ENCODE measurements at places on chromosomes 6 and 20.

- peak; percentile 83 for DNase-seq
Measured at GRCh38 chr6:145814501-145815308, at the start of gene FBXO30. FBXO30 (minus strand) TSS chr6:145814795; CDS start chr6:145806405, 8,390 bp downstream.

DNA sequence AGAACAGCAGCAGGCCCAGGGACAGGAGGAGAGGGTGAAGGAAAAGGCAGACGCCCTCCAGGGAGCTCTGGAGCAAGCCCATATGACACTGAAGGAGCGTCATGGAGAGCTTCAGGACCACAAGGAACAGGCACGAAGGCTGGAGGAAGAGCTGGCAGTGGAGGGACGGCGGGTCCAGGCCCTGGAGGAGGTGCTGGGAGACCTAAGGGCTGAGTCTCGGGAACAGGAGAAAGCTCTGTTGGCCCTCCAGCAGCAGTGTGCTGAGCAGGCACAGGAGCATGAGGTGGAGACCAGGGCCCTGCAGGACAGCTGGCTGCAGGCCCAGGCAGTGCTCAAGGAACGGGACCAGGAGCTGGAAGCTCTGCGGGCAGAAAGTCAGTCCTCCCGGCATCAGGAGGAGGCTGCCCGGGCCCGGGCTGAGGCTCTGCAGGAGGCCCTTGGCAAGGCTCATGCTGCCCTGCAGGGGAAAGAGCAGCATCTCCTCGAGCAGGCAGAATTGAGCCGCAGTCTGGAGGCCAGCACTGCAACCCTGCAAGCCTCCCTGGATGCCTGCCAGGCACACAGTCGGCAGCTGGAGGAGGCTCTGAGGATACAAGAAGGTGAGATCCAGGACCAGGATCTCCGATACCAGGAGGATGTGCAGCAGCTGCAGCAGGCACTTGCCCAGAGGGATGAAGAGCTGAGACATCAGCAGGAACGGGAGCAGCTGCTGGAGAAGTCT lies 25.5 kb downstream of the C20orf173 start:
- DNase-seq = no peak

DNA sequence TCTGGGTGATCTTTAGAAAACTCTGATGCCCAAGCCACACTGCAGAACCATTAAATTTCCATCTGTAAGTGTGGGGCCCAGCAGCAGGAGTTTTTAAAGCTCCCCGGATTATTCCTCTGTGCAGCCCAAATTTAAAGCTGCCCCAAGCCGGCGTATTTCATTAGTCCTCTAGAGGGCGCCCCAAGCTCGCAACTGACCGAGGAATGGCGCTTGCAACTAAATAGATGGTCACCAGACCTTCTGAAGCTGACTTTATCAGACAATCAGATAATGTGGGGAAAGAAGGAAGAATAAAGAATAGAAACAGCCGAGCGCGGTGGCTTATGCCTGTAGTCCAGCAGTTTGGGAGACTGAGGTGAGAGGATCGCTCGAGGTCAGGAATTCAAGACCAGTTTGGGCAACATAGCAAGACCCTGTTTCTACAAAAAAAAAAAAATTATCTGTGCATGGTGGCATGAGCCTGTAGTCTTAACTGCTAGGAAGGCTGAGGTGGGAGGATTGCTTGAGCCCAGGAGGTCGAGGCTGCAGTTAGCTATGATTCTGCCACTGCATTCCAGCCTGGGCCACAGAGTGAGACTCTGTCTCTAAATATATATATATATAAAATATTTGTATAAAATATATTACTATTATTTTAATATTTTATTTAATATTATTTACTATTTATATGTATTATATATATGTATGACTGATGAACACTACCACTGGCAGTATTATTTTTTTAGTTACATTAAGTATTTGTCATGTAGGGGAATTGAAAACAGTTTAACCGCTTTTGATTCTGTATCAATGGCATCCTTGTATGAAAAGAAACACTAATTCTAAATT lies 56.0 kb downstream of the OTOR start:
- peak; percentile 31 for DNase-seq

DNA sequence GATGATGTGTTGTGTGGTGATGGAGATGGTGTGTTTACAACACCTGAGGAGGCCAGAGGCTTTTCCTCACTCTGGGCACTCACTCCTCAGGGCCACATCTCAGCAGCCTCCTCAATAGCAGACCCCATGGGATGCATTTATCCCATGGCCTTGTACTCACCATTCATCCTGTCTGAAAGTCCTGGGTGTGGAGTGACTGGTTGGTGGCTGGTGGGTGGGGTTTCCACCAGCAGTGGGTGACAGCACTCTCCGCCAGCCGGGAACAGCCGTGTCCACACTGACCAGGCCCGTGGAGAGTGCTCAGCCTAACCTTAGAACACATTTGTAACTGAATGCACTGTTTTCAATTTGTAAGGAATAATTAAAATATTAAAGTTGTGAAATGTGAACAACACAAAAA lies 163.4 kb upstream of the AFDN start:
- DNase-seq = no peak

GRCh38 chr6:66930559-66931290 lies 1223.7 kb upstream of the EYS start:
- no peak for DNase-seq

- DNase-seq = no peak
Measured at GRCh38 chr6:100283285-100283684, 181.4 kb downstream of the SIM1 start.

DNA sequence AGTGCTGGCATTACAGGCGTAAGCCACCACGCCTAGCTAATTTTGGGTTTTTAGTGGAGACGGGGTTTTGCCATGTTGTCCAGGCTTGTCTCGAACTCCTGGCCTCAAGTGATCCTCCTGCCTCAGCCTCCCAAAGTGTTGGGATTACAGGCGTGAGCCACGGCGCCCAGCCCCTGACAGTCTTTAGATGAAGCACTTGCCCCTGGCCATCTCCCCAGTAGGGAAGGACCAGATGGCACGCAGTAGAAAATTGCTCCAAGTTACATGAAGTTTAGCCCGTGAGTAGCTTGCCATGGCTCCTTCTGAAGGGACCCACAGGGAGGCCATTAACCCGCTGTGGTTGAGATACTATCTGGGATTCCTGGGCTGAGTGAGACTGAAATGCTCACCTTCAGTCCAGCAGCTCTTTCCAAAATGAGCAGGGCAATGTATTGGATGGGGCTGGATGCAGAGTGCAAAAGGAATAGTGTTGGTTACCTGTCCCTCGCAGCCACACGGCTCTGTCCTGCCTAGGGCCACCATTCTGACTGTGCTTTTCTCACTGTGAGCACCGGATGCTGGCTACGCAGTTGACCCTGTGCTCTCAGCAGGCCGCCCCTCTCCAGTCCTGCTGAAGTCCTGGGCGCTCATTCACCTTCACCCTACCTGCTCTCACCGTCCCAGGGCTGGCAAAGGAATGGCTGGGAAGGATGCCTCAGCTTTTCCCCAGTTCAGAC lies 66.9 kb downstream of the EFCAB8 start:
- no peak for DNase-seq

GRCh38 chr20:50314678-50315335 lies 124.2 kb downstream of the CEBPB start:
- no peak for DNase-seq

- DNase-seq = no peak
Measured at GRCh38 chr6:117480651-117481050, 1.8 kb upstream of the DCBLD1 start.

DNA sequence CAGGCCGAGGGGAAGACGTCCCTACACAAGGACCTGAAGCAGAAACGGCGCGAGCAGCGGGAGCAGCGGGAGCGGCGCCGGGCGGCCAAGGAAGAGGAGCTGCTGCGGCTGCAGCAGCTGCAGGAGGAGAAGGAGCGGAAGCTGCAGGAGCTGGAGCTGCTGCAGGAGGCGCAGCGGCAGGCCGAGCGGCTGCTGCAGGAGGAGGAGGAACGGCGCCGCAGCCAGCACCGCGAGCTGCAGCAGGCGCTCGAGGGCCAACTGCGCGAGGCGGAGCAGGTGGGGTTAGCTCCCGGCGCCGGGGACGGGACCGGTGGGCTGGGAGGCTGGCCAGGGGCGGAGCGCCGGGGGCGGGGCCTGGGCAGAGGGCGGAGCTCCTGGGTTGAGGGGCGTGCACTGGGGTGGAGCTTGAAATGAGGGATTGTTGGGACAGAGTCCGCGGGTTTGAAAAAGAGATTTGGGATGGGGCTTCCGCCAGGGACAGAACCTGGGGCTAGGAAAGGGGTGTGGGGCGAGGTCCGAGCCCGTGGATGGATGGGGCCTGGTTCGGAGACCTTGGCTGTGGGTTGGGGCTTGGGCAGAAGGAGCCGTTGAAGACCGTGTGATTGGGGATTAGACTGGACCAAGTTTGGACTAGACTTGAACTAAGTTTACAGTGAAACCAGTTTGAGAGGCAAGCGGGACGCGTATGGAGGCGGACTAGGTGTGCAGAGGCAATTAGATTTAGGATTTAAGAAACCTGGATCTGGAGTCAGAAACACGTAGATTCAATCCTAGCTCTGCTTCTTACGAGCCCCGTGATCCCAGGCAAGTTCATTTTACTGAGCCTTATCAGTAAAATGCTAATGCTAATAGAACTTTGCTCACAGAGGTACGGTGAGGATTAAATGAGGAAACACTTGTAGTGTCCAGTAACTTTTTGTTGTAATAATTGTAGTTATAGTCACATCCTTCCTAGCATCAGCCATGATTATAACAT lies 20.9 kb downstream of the DEF6 start:
- DNase-seq = no peak

GRCh38 chr6:151167034-151167433 lies 72.7 kb upstream of the AKAP12 start:
- DNase-seq = no peak

GRCh38 chr20:35312318-35312717 lies 20.1 kb upstream of the FAM83C start:
- no peak for DNase-seq

DNA sequence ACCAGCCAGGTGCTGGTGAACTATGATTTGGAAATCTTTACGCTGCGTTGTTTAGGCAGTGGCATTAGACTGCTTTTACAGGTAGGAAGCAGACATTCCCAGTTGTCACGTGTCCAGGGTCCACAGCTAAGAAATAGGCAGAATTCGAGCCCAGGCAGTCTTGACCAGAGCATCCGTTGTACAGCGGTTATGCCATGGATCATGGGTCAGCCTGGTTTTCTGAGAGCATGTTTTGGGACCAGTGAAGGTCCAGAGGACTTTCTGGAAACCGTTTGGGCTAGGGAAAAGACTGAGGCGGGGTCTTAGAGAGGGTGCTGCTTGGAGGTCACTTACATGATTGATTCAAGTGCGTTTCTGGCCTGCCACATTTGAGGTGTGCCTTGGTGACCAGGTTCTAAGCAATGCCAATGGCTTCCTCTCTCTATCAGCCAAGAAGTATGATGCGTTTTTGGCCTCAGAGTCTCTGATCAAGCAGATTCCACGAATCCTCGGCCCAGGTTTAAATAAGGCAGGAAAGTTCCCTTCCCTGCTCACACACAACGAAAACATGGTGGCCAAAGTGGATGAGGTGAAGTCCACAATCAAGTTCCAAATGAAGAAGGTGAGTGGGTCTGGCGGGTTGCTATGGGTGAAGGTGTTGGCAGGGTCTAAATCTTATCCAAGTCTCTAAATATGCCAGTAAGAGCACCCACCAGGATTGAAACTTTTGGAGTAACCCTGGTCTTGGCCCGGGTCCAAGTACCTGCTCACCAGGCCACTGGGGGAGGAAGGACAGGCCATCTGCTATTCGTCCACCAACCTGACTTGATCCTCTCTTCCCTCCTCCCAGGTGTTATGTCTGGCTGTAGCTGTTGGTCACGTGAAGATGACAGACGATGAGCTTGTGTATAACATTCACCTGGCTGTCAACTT lies 1.8 kb downstream of the RPL10A start:
- DNase-seq = no peak

DNA sequence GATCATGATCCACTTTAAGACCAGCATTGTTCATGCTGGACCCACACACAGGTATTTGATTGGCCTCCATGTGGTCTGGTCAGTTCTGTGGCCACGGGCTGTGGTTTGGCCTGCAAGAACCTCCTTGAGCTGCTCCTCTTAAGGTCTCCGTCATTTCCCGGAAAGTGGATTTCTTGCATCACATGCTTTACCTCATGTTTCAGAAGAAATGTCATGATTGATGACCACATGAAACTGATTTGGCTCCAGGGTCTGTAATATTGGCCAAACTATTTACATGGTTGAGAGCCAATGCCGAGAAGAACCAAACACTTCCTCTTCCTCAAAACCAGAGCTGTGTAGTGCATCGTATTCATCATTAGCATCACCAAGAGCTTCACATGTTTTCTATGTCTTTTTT lies 13.2 kb upstream of the RSPH3 start:
- DNase-seq = no peak

- DNase-seq = peak; percentile 11
Measured at GRCh38 chr6:6717953-6718352, 129.4 kb downstream of the LY86 start.

- DNase-seq = no peak
Measured at GRCh38 chr6:46128476-46128875, 1.3 kb upstream of the ENPP4 start.

- DNase-seq = no peak
Measured at GRCh38 chr6:53634184-53634631, 31.3 kb downstream of the KLHL31 start.

GRCh38 chr6:144469144-144469575 lies 184.0 kb downstream of the UTRN start:
- DNase-seq = no peak
